Daoy (cell line): ENCODE measurements at places on chromosomes 3 and 15. TPM values are rescaled to one million over a fixed set of nuclear protein-coding genes. Genes with fewer than 3 reads are reported as not detected.

Gene STRIT1
- not detected in 2 replicates for total RNA-seq

DNA sequence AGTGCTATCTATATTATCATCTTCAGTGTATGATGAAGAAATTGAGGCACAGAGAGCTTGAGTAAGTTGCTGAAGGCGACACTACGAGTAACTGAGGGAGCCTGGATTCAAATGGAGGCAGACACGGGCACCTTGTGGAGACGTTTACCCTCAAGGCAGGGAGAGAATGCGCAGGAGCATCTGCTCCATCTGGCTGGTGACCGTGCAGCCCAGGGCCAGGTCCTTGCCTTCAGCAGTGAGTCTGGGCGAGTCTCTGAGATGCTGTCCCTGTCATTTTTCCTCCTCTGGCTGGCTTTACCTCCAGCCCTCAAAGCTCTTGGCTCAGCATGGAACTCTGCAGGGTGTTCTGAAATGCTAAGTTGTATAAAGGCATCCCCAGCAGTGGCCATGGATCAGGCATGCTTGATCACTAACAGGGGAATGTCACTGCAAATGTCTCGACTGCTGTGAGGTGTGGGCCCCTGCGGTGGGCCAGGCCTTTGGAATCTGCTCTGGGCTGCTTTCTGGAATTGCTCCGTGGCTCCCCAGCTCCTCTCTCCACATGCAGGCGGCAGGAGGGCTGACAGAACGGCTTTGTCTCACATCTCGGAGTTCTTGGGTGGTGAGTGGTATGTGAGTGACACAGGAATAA is 19.7 kb downstream of the SPSB4 start:
- DNase-seq, result no peak

- DNase-seq, result no peak
Measured at GRCh38 chr3:69389520-69390248, 3.8 kb upstream of the FRMD4B start.

Gene UBR1
- 24.3 and 24.5 TPM in 2 replicates for total RNA-seq

Gene ZCWPW2
- total RNA-seq, result not detected in 2 replicates

Gene LRRC15
- total RNA-seq, result 2.0 and 2.9 TPM in 2 replicates
